ENCODE measurements at places on chromosomes 2 and 18.

DNA sequence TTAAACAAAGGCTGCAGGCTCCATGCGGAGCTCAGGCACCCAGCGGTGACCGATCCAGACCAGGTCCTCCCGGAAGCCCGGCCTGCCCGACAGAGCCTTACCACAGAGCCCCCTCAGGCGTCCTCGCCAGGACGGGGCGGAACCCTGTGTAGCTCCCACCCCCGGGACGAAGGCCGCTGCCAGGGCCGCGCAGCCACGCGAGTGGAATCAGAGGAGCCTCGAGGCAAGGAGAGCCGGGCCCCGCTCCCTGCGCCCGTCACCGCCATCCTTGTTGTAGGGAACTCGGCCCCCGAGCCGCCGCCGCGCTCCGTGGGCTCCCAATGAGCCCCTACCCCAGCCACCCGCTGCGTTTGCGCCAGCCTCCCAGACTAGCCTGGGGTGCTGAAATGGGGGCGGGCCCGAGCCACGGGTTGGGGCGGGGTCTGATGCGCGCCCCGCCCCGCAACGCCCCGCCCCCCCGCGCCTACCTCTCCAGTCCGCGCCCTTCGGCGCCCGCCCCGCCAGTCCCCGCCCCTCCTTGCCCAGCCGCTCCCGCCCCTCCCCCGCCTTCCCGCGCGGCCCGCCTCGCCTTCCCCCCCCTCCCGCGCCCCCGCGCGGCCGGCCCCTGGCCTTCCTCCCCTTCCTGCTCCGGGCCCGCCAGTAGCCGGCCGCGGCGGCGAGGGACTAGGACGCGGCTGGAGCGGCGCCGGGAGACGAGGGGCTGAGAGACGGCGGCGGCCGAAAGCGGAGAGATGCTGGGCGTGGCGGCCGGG, at the start of gene LIMS1:
Gene LIMS1 (plus strand): TSS at position 639 of the 752 bp plus-strand sequence. CDS start 93 bp downstream, at position 732.
- peak; percentile 96 for DNase-seq

DNA sequence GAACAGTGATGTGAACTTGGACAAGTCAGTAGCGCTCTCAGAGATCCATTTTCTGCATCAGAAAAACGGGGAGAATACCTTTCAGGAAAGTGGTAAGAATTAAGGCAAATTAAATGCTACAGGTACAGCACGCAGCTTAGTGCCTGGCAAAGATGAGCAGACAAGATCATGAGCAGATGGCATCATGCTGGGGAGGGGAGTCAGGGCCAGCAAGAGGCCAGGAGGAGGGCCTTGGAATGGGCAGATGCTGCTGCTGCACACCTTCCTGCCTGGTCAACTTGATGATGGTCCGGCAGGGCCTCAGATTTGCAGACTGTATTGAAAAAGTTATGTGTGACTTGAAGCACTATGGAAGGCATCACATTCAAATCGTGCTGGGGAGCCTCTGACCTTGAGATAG, 72.9 kb downstream of the GALNT14 start:
- DNase-seq: no peak

- peak; percentile 36 for DNase-seq
Observed at GRCh38 chr2:44100351-44100750, 68.3 kb upstream of the PPM1B start.

- DNase-seq: no peak
Observed at GRCh38 chr2:107776362-107776761, 50.3 kb upstream of the RGPD4 start.

GRCh38 chr2:29702276-29702675, 219.1 kb downstream of the ALK start:
- no peak for DNase-seq

DNA sequence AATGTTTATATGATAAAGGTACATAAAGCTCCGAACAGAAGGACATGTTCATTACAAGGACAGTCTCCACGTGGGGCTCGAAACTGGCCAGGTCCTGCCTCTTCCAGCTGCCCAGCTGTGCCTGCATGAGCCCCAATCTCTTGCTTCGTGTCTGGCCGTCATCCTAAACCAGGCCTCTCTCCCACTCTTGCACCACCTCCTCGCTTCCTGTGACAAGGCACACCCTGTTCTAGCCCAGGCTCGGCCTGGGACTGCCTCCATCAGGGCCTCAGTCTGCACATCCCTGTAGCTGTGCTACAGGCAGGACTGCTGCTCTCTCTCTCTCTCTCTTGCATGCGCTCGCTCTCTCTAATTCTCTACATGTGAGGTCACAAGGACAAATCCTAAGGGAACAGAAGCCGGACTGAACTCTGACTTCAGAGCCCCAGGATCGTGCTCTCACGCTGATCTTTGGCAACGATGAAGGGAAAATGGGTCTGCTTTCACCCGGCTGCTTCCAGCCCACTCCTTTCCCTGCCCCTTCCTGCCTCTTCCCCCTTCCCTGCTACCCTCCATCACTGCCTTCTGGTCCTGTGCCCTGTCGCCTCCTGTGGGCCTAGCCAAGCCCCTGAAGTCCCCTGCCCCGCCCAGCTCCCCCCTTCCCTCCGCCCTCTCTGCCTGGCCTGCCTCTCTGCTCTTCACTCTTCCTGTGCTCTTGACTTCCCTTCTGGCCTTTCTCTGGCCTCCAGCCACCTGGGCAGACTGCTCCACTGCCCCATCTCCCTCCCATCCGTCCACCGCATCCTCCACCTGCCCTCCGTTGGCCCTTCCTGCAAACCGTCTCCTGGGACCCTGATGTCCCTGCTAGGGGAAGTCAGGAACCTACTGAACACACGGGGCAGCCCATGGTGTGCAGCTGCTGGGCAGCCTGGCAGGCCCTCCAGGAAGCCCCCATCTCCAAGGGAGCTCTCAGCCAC, 7.8 kb upstream of the GPR55 start:
- peak; percentile 76 for DNase-seq

DNA sequence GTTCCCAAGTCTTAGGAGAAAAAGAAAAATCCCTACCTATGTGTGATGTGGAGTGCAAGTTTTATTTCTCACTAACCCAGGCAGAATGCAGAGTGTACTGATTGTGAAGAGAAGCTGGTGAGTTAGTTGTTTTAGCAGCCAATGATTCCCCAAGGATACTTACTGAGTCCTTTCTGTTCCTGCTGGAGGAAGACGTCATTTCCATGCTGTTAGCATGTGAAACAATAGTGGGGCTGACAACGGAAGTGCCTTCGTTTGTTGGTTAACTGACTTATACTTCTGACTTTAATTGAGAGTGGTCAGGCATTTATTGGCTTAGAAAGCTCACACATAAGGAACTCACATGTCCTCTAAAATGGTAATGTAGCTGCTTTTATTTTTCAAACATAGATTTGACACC, 180.6 kb downstream of the MC4R start:
- no peak for DNase-seq

- no peak for DNase-seq
Observed at GRCh38 chr2:29084554-29084953, 10.2 kb upstream of the PCARE start.

DNA sequence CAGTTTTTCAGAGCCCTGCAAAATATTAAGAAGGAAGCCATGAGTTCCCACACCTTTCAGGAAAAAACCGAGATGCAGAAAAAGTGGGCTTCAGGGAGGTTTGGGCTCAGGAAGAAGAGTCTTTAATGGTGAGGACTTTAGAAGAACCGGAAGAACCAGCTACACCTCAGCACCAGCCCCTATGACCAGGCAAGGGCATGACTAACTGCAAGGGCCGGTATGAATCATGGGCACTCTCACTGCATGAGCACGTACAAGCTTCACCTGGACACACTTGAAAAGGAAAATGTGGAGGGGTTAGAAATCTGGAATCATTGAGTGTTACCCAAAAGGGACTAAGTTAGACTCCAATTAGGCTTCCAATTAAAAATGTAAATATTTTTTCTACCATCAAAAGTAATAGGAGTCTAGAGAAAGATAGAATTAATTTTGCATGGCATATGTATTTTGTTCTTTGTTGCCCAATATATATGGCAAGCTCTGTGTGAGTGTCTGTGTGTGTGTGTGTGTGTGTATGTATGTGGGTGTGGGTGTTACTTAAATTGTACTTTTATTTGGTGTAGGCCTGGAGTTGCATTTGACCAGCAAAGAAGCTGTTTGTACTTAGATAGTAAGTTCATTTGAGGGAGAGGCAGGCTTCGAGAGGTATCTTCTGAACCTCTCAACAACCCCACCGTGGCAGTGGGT, 66.5 kb upstream of the THUMPD2 start:
- DNase-seq: no peak

GRCh38 chr2:186644791-186645190, 49.1 kb upstream of the FAM171B start:
- DNase-seq: no peak

DNA sequence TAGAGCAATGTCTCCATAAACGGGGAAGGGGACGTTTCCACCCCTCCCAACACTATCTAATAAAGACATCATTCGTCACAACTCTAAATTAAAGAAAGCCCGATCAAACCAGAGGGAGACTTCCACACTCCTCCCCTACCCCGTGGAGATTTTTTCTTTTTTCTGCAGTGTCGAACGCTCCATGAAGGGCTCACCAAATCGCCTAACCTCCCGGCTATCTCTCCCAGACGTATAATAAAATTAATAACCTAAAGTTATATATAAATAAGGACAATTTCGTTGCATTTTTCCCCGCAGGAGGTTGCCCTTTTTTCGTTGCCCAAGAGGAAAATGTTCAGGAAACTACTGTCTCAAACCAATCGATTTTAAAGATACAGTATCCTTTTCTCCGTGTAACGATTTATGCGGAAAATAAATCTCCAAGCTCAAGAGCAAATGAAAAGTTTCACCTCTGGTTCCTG, 2.4 kb downstream of the EVX2 start:
- peak; percentile 37 for DNase-seq

GRCh38 chr2:187502467-187502866, 51.8 kb downstream of the TFPI start:
- DNase-seq: no peak

- DNase-seq: no peak
Observed at GRCh38 chr2:18230668-18231067, 329.8 kb downstream of the RDH14 start.

DNA sequence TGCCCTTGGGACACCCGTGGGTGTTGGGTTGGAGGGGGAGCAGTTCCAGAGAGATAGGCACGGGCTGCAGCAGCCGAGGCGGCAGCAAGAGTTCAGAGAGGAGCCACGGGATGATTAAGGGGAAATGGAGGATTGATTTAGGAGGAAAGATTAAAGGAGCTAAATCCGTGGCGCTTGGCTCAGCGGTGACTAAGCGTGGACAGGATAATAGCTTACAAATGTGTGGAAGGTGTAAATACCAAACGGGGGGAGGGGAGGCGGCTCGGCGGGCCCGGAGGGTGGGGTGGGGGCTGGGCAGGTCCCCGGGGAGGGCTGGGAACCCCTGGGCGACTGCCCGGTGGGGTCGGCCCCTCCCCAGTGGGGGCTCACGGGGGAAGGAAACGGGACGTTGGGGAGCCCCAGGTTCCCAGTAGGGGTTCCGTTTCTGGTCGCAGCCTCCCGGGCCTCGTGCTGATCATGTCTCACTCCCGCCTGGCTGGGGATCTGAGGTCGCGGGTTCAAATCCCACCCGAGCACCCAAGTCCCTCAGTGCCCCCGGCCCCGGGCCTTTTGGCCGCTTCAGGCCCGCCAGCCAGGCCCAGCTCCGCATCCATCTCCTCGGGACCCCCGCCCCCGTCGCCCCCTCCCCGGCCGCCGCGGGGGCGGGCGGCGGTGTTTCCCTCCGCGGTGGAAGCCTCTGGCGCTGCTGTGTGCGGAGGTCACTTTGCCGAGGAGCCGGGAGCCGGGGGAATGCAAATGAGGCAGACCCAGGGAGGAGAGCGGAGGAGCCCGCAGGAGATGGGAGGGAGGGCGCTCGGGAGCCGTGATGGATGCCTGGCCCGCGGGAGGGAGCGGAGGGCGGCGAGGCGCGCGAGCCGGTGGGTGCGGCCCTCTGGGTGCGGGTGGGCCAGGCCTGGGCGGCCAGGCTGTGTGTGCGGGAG, 8.1 kb downstream of the ASIC4 start:
- DNase-seq: no peak

GRCh38 chr18:10054366-10054765, 140.6 kb downstream of the VAPA start:
- DNase-seq: no peak

DNA sequence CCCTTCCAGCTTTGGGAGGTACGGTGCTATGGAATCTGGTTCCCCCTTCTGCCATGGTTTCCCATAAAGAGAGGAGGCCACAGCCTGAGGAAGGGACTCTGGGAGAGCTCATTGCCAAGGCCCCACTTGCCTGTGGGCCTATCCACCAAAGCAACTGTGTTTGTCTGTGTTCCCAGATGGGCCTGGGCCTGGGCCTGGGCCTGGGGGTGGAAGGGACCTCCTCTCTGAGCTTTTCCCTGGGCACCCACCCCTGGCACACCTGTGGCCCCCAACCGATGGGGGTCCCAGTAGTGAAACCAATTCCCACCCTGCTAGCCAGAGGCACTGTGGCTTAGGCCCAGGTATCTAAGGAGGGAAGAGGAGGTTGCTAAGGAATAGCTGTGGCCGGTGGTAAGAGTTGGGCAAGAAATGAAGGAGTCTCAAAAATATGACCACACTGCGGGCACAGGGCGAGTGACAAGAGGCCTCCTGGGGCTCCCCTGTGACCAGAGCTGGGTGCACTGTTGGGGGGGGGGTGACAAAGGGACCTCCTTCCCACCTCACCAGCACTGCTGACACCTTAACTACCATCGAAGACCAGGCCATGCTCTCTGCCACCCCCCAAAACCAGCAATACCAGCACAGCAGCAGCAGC, 4.9 kb upstream of the DUSP2 start:
- DNase-seq: no peak

GRCh38 chr2:44218771-44219170, 50.1 kb downstream of the PPM1B start:
- no peak for DNase-seq

- DNase-seq: no peak
Observed at GRCh38 chr2:175166216-175166824, 1.7 kb downstream of the ATF2 start.

GRCh38 chr18:73551211-73551610, 596.4 kb downstream of the FBXO15 start:
- DNase-seq: no peak

DNA sequence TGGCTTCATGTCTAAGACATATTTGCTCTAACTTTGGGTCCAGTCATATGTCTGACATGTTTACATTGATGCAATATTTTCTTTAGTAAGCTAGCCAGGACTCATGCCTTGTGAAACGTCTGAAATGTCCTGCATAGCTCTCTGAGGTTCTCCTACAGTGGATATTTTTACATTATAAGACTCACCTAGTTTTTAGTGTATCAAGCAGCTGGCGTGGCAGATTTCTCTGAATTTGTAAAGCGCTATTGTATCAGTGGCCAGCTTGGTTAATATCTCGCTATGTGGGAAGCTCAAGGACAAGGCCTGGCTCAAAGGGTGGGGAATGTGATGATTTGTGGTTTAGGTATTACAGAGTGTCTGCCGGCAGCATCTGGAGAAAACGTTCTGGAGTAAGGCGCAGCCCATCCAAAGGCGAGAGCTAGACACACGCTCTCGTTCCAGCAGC, 164.3 kb downstream of the LTBP1 start:
- no peak for DNase-seq

GRCh38 chr2:168742258-168742932, 60.0 kb upstream of the NOSTRIN start:
- DNase-seq: no peak

GRCh38 chr2:236449167-236449761, 120.4 kb upstream of the ACKR3 start:
- no peak for DNase-seq
